Left renal cortex interstitium (tissue), 4 donors: ENCODE measurements at places on chromosomes 16 and 17. TPM values are rescaled to one million over a fixed set of nuclear protein-coding genes. Genes with fewer than 3 reads are reported as not detected.

- no peak for DNase-seq
These were observed 62.0 kb downstream of the FOXL1 start for GRCh38 chr16:86640265-86640843.

DNA sequence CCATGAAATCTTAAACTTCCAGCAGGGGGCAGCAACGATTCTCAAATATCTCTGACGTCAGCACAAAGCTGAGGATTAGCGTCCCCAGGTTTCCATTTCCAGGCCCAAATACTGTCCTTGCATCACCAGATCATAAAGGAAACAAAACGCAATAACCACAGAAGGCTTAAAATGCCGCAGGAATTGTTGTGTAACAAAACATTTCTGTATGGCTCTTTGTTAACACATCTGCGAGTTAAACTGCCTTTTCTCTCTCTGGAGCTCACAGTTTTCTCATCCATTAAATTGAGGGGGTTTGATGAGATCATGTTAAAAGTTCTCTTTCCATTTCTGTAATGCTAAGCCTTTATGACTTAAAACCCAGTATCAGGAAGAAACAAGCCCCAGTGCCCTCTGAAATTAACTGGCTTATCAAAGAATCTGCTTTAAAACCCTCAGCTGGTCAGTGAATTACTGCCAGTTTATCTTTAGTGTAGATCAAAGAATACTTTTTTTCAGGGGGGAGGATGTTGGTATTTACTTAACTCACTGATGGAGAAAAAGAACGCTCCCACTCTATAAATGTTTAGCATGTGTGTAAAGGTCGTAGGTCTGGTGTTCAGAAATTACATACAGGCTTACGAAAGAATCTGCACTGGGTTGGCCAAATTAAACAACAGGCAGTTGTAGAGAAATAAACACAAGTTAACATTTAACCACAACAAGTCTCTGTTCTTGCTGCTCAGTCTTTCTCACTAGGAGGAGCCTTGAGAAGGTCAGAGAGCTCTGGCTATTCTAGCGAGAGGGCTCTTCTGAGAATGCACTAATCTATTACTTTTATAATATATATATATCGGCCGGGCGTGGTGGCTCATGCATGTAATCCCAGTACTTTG is 10.6 kb upstream of the TERF2 start:
- DNase-seq, result peak; percentile 85

DNA sequence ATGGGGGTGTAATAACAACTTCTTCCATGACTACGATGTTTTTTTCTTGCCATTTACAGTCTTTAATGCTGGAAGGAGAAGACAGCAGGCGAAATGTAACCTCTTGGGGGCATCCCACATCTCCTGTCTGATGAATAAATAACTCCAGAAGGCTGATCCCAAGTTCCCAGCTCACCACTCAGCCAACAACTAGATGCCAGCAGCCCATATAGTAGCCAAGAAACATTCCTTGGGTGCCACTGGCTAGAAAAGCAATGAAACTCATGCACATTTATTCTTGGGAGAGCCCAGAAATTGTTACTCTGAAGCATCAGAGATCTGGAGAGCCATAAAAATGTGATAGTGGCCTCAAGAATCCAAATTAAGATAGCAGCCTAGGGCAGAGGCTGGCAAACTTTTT is 22.7 kb upstream of the TMEM101 start:
- DNase-seq, result no peak

GRCh38 chr16:73058616-73059409 is 10.9 kb upstream of the ZFHX3 start:
- no peak for DNase-seq

The TEX2 gene
- 27.1 TPM for polyA plus RNA-seq

DNA sequence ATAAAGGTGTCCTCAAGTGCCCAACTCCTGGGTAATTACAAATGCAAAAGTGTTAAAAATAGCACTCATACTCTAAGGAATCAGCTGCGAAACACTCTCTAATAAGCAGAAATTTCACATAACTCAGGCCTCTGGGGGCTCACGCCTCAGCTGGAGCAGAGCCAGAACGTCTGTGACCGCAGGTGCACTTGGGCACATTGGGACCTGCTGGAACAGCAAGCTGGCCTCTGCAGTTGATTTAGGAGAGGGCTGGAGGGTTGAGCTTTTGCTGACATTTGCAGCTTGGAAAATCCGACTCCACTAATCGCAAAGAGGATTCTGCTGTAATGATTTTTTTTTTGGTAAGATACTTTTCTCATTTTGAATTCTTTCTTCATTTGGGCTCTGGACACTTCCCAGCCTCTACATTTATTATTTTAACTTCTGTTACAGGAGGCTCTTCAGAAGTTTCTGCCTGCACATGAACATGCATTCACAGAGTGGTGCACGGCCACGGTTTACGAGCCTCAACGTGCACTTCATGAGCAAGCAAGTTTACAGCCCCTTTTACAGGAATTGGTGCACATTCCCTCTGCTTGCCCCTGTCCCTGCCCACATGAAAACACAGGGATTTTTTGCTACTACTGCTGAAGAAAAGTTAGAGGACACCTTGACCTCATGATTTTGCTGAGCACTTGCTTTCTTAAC is 4.1 kb upstream of the SNTB2 start:
- DNase-seq, result no peak
